ENCODE measurements at places on chromosomes 6 and 20.
A peak's percentile ranks its signal among the peaks of the same experiment; 100 is the strongest.

DNA sequence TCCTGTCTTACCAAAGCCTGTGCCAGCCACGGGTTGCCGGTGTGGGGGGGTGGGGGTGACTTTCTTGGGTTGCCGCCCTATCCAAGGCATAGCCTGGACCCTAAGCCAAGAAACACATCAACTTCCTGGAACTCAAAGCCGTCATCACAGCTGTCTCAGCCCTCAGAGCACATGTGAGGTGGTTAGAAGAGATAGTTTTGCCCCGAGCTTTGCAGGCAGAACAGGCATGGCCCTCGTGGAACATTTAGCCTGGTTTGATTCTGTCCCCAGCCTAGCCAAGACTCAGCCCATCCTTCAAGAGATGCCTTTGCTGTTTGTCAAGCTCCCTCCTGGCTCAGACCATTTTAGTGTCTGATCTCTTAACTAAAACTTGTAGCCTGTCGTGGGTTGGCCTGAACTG, 64.9 kb downstream of the RREB1 start:
- DNase-seq: no peak

- DNase-seq: no peak
Measured at GRCh38 chr6:134523903-134524650, 206.2 kb upstream of the SGK1 start.

DNA sequence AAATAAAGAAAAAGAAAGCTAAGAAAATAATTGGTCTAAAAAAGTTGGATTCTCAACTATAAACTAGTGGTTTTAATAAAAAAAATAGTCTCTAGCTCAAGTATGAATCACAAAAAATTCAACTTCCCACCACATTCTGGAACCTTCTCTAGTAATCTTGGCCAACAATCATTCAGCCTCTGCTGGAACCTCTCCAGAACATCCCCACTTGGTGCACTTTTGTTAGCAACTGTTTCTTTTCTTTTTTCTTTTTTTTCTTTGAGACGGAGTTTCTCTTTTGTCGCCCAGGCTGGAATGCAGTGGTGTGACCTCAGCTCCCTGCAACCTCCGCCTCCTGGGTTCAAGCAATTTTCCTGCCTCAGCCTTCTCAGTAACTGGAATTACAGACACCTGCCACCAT, 35.7 kb downstream of the TXLNB start:
- no peak for DNase-seq

- no peak for DNase-seq
Measured at GRCh38 chr6:10297832-10298231, 117.0 kb downstream of the TFAP2A start.

- no peak for DNase-seq
Measured at GRCh38 chr6:34657037-34657306, 39.6 kb downstream of the ILRUN start.

DNA sequence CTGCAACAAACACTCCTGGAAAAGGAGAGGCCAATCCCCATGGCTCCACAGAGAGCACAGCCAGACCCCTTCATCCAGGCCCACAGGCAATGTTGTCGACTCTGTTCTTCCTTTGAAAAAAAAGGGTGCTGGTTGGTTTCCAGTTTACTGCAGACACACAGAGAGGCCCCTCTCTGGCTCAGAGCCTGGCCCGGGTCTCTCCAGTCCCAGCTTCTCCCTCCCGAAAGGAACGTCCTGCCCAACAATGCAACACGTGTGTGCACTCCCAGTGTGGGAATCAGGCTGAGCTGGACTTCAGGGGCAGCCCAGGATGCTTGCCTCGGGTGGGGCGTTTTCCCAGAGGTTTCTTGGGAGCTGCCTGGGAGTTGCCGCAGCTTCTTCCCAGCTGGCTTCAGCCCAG, 4.5 kb upstream of the NKAIN4 start:
- DNase-seq: no peak

- peak; percentile 12 for DNase-seq
Measured at GRCh38 chr20:58851221-58851968, 693 bp upstream of the GNAS-AS1 start.

DNA sequence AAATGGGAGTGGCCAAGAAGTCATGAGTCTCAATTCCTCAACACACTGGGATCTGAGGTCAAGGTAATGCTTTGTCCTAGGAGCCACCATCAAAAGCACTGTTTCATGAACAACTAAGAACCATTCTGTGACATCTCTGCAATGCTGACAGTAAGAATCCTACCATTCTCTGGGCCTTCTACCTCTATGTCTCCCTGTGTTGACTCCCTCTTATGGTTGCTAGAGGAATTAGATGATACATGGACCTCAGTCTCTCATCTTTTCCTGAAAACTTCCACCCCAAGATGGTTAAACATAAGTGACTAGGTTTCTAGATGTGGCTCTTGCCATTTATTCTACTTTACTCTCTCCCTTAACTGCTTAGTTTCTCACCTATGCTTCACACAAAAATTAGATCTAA, 9.1 kb downstream of the MTRF1L start:
- DNase-seq: peak; percentile 5

- no peak for DNase-seq
Measured at GRCh38 chr6:159493898-159494585, 199.0 kb downstream of the SOD2 start.

GRCh38 chr6:44219815-44220784, 3.3 kb upstream of the SLC29A1 start:
- DNase-seq: no peak

DNA sequence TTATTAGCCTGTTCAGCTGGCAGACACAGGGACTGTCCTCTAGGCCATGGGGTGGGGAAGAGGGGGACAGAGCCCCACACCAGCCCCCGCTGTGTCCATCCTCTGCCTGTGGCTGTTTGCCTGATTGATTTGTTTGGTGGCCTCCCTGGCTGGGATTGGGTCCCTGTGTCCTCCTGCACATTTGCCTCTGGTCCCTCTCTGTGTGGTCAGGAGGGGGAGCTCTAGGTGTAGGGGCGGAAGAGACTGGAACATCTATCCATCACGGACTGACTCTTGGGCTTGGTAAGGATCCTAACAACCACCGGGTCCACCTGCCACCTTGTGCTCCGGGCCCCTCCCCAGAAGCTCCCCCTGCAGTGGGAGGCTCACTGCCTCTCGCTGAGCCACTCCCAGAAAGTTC, 38.4 kb upstream of the CCDC167 start:
- no peak for DNase-seq

DNA sequence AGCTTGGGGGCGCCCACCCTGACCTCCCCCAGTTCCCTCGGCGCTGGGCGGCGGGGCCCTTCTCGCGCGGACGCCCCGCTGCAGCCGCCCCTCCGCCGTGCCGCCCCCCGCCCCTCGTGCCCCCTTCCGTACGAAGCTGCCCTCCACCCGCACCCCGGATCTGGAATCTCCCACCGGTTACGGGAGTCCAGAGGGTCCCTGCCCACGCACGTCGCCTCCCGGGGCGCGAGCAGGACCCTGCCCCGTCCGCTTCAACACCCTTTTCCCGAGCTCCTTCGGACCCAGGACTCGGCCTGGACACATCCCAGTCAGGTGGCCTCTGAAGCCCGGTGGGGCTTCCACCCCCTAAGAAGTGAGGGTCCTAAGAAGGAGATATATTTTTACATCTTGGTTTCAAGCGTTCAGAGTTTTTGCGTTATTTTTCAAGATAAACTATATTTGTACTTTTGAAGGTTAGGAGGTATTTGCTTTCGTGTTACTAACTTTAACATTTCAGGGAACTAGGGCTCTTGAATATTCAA, 506 bp downstream of the ARFGAP1 start:
- DNase-seq: no peak

GRCh38 chr6:128111096-128111495, 210.2 kb upstream of the THEMIS start:
- DNase-seq: no peak

DNA sequence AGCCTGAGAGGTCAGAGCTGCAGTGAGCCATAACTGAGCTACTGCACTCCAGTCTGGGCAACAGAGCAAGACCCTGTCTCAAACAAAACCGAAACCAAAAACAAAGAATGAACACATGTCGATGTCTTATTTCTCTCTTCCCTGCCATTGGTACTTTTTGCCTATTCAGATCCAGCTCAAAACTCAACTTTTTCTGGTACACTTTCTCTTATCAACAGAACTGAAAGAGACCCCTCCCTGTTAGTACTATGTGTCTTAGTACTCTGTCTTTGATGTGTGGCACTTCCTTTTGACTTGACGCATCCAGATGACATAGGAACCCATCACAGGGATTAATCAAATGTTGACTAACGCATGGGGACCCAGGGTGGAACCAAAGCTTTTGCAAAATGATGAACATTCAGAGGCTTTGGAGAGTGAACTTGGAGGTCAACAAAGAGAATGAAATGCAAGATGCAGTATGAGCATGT, 44.8 kb downstream of the AKAP12 start:
- DNase-seq: peak; percentile 13

DNA sequence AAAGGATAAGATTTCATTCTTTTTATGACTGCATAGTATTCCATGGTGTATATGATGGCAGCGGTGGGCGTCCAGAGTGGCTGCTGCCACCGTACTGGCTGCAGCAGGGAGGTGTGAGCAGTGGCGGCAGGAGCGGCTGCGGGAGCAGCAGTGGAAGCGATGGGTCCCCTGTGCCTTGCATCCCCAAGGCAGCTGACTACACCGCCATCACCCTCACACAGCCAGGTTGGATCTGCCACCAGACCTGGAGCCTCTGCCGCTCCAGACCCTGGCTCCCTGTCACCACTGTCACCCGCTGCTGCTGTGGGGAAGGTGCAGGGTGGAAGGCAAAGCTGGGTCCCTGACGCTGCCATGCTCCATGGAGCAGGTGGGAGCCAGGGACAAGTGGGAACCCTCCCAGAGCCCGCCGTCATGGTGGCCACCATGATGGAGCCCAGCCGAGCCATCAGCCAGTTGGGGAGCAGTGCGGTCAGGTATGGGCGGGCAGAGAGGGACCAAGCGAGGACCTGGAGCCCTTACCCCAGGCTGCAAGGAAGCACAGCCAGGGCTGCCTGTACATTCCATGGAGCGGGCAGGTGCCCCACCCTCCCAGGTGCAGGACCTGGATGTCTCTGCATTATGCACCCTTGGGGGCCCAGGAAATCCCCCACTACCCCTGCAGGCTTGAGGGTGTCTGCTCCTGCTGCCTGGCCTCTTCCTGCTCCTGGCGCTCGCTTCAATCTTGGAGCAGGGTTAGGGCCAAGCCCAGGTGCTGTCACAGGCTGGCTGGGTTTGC, 226.1 kb downstream of the OTOR start:
- no peak for DNase-seq

GRCh38 chr20:63857764-63858392, 3.4 kb upstream of the ABHD16B start:
- DNase-seq: no peak

DNA sequence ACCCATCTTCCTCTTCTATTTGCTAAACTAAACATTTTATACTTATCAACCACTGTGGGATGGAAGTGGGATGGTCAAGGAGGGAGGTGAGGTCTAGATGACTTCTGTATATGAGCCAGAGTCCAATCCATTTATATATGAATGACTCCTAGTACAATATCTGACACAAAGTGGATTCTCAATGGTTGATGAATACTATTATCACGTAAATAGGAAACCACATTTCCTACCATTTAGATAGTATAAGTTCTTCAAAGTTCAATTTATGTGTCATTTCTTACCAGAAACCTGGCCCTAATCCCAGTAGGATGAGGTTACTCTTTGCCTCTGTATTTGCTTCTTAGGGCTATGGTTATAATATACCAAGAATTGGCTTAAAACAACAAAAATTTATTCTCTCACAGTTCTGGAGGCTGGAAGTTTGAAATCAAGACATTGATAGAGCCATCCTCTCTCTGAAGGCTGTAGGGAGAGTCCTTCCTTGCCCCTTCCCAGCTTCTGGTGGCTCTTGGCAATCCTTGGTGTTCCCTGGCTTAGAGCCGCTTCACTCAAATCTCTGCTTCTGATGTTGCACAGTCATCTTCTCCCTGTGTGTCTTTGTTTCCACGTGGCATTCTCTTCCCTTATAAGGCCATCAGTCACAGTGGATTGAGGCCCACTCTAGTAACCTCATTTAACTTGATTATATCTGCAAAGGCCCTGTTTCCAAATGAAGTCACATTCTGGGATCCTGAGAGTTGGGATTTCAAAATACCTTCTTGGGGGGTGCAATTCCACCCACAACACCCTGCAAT, 41.0 kb upstream of the RAB23 start:
- no peak for DNase-seq

DNA sequence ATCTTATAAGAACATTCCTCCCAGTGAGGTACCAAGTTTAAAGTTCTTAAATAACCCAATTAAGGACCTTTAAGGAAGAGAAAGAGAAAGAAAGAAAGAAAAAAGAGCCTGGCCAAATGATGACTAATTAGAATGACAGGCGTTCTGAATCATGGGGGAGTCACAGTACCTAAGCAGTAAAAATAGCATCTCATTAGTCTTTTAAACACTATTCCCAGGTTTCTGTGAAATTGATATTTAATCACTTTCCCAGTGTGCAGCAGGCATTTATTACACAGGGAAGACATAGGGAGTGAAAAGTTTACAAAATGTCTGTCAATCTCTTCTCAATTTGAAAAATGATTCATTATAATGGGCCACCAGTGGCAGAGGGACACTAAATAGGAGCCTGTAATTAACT, 251.4 kb upstream of the MANEA start:
- DNase-seq: no peak
